CD4-positive, alpha-beta T cell (primary cell): ENCODE measurements at places on chromosomes 5 and 9. TPM values are rescaled to one million over a fixed set of nuclear protein-coding genes. Genes with fewer than 3 reads are reported as not detected.

DNA sequence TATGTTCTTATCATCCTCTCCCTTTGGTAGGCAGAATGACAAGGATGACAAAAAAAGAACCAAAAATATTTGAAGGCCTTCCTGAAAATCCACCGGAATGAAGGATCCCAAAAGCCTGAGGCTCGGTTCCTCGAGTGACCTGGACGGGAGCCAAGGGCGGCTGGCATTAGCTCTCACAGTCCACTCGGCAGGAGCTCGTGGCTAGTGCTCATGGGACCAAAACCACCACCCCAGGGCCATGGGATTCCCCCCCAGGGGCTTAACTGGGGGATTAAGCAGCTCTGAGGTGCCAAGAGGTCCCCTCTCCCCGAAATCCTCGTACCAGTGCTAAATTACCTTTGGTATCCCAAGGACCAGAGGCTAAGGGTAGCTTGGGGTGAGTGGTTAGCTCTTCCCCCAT lies 586 bp upstream of the PDZD2 start:
- no peak for DNase-seq

IGFBPL1 gene
- not detected for total RNA-seq

PPP3R2 gene
- not detected for total RNA-seq

DNA sequence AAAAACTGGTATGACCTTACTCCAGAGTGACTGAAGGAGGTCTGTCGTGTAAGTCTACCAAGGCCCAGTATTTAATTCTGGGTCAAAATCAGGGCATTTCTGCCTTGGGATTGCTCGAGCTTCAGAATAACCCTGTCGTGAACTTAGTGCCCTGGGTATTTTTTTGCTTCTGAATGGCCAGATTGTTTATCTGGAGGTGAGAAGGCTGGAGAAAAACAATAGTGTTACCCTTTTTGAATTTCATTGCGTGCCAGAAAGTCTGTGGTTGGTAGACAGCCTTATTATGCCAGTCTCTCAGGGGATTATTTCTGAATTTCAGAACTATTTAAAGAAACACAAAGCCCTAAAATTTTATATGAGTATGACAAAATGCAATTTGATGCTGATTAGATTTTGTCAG lies 323.4 kb downstream of the CSNK1G3 start:
- DNase-seq = no peak

DNA sequence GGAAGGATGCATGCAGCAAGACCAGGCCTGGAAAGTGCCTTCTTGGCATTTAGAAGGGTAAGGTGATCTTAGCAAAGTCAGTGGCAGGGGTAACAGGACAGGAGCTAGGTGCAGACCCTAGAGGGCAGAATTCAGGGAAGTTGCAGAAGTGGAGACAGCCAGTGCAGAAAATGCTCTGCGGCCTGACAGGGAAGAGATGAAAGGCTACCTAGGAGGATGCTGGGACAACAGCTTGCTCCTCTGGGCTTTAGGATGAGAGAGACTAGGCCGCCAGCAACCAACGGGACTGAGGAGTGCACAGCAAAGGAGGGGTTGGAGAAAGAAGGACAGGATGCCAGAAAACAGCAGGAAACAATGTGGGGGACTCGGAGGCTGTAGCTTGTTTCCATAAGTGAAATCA lies 219.9 kb downstream of the FSTL4 start:
- no peak for DNase-seq

DNA sequence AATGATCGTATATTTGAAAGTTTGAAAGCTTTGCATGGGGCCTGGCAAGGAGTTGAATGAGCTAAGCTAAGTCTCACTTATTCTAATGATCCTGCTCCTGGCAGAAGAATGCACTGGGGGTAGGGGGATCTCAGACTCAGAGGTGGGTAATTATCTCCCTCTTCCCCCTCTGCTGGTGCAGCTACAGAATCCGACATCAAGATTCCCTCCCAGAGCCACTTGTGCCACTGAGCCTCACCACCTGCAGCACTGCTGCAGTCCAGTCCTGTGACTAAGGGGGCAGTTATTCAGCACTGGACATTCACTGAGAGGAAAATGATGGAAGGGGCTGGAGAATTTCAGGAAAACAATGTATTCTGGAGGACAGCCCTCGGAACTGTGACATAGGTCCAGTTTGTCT lies 205.8 kb downstream of the DEPDC1B start:
- DNase-seq = no peak

STKLD1 gene
- 0.59 TPM for total RNA-seq

DNA sequence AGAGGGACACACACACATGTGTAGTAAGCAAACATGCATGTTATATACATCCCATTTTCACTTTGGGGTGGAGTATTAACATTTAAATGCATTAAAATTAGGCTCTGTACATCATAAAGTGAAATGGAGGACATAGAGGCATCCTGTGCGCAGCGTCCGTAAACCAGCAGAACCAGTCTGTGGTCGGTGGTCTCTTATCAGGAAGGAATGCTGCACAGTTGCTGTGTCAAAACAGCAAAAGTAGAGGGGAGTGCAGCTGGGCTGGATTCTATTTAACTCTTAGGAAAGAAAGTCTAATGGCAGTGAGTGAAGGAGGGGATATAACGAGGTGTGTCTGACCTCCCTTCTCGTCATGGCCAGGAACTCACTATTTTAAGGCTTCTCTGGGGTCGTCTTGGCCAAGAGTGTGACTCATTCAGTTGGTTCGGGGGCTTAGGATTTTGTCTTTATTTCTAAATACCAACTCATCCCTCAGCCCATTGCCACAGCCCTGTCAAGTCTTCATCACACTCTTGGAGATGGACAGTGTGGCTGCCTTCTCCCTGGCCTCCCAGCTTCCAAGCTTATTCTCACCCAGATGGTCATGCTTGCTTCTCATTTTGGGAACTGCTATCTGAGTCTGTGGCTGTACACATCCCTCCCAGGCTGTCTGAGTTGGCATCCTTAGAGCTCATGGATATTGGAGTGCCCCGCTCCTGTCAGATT lies 20.1 kb upstream of the CXCL14 start:
- no peak for DNase-seq

CCNI2 gene
- 8.8 TPM for total RNA-seq

ZNF454 gene
- total RNA-seq = not detected

DNA sequence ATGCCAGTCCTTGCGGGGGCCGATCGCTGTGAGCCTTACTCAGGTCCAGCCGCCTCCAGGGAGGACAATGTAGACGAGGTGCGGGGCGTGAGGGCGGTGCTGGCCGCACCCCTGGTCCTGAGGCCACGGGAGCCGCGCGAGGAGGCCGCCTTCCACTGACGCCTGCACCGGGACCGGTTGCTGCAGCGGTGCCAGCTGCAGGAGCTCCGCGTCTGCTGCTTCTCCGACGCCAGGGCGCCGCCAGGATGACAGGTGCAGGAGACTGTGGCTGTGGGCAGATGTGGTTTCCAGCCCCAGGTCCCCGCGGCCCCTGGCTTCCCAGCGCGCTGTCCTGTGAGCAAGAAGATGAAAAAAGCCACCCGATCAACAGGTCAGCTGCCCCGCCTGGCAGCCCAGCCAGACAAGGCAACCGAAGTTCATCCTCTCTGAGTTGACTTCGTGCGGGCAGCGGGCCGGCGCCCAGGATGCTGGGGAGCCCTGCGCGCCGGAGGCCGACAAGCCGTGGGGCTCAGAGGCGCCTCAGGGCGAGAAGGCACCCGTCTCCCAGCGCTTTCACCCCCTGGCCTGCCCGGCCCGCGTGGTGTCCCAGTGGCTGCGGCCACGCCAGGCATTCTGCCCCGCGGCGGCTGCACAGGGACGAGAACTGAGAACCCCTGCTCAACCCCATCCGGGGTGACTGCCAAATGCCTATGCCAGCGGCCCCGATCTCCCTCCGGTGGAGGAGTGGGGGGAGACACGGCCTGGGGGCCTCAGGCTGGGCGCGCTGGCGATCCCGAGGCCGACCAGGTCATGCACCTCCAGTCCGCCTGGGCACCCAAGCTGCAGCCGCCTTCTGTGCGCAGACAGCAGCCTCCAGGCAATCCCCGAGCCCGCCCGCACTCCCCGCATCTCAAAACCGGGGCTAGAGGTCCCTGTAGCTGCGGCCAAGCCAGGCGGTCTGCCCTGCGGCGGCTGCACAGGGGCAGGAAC lies 43.4 kb upstream of the BICD2 start:
- peak; percentile 46 for DNase-seq

DNA sequence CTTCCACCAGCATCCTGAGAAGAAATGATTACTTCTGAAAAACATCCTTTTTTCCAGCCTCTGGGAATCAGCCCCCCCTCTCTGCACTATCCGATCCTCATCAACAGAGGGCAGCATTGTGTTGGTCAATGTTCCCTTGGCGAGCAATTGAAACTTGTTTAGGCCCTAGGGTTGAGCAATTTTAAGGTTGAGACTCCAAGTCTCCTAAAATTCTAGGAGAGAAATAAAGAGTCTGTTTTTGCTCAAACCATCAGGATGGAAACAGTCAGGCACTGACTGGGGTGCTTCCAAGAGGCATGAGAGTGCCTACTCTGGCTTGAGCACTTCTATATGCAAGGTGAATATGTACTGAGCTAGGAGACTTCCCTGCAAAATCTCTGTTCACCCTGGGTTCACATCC lies 12.4 kb upstream of the CYFIP2 start:
- no peak for DNase-seq

DNA sequence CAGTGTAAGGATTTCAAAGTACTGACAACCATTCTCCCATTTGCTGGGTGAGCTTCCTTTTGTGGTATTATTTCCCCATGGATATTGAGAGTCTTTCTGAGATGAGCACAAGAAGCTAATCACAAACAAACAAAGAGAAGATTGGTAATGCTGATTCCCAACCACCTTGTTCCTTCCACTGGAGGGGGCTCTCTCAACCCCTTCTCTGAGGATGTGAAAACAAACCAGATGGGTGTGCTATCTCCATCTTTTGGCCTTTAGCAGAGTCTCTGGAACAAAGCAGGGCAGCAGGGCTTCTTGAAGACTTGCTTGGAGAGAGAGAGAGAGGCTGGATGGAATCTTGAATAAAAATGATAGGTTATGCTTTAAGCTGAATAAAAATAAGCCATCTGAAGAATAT lies 576.7 kb upstream of the ZNF462 start:
- no peak for DNase-seq

DNA sequence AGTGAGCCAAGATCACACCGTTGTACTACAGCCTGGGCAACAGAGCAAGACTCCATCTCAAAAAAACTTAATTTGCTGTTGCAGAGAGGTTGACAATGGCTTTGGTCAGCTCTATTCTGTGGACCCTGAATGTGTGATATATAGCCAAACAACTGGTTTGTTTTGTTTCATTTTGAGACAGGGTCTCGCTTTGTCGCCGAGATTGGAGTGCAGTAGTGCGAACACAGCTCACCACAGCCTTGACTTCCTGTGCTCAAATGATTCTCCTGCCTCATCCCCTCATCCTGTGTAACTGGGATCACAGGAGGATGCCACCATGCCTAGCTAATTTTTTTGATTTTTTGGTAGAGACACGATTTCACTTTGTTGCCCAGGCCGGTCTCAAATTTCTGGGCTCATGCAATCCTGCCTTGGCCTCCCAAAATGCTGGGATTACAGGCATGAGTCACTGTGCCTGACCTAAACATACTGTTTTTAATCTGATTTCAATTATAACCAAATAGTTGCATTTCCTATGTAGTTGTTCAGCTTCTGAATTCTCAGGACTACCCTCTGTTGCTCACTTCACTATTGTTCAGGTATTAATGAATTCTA lies 9.8 kb downstream of the RNF183 start:
- DNase-seq = no peak

ASPN gene
- not detected for total RNA-seq

- DNase-seq = no peak
Observed at GRCh38 chr9:121910491-121911040, 182.5 kb downstream of the TTLL11 start.

- DNase-seq = no peak
Observed at GRCh38 chr9:87238545-87238944, 259.1 kb upstream of the DAPK1 start.

ARL14EPL gene
- total RNA-seq = not detected

DNA sequence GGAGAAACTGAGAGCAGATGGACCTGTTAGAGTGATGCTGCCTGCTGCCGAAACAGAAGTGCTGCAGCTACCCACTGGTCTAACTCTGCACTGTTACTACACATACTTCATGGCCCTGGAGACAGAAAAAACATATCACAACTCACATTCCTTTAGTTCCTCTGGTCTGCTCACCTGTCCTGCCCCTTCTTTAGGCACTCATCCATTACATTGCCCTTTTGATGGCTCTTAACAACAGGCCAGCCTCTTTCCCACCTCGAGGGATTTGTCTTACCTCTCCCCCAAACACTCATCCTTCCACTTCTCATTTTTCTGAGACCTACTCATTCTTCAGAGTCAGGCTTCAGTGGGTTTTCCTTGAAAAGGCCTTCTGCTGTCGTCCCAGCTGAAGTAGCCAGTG lies 49.2 kb downstream of the KCTD16 start:
- no peak for DNase-seq

- DNase-seq = no peak
Observed at GRCh38 chr9:69932901-69933300, 110.7 kb upstream of the MAMDC2 start.

GNA14 gene
- not detected for total RNA-seq

- DNase-seq = no peak
Observed at GRCh38 chr9:6134661-6135180, 80.9 kb upstream of the IL33 start.

SPATA9 gene
- total RNA-seq = not detected

- no peak for DNase-seq
Observed at GRCh38 chr5:80266566-80266965, 10.7 kb upstream of the SERINC5 start.

GRCh38 chr5:8386719-8387288 lies 517.9 kb downstream of the MTRR start:
- DNase-seq = no peak

DNA sequence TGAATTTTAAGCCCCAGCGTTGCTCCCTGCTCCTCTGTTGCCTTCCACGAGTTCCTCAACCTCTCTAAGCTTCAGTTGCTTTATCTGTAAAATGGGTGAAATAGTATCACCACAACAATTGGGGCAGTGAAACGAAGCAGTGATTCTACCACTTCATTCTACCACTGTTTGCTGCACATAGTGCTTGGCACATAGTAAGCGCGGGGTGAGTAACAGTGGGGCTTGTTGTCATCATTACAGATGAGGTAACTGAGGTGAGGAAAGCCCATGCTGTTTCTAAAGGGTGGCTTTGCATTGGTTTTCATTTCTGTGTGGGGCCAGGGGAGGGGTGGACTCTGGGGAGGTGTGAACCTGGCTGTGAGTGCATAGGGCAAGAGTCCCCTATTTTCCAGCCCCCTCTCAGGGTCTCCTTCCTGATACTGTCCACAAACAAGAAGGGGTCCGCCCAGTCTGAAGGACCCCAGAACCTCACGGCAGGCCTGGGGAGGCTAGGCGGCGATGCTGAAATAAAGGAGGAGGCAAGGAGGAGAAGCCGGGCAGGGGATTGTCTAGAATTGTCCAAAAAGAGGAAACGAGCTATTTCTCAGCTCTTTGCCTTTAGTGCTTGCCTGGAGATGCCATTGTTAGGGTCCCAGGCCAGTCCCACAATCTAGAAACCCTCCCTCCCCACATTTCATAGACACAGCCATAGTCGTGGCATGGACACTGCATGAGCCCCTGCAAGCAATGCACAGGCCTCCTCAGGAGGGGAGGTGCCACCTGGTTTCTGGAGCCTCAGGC lies 65.6 kb downstream of the IL6ST start:
- no peak for DNase-seq

- no peak for DNase-seq
Observed at GRCh38 chr5:119220576-119221197, 135.1 kb upstream of the TNFAIP8 start.
